ENCODE measurements at places on chromosomes 13 and 19. TPM values are rescaled to one million over a fixed set of nuclear protein-coding genes. Genes with fewer than 3 reads are reported as not detected.

The HSD17B14 gene
- 14.8 TPM for total RNA-seq

The DOCK9 gene
- 31.3 TPM for total RNA-seq

The ZNF235 gene
- 3.3 TPM for total RNA-seq

The CASP14 gene
- total RNA-seq: not detected

Data from A549 treated with ZK216348 at 1 μM for 4 hours (cell line).